ENCODE measurements at places on chromosomes 2 and 18.

- DNase-seq = no peak
These were observed 82.2 kb upstream of the CDKL4 start for GRCh38 chr2:39325966-39326365.

GRCh38 chr2:194946826-194947225 lies 710.2 kb upstream of the SLC39A10 start:
- DNase-seq = no peak

DNA sequence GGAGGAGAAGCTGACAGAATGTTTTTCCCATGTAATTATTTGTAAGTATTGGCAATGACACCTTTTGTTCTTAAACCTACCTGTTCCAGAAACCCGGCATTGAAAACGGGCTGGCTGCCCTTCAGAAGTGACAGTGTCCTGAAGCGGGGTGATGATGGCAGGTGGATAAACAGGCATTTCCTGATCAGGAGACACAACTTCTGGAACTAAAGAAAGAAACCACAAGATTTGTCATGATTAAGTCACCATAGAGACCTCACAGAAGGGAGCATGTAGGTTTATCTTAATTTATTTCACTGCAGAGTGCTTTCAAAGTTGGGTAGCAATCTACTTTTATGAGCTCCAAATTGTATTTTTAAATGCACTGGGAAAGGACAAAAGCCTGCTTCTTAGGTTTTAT lies 43.1 kb downstream of the TTN start:
- no peak for DNase-seq

- no peak for DNase-seq
These were observed 45.7 kb downstream of the ARL5A start for GRCh38 chr2:151782378-151783132.

DNA sequence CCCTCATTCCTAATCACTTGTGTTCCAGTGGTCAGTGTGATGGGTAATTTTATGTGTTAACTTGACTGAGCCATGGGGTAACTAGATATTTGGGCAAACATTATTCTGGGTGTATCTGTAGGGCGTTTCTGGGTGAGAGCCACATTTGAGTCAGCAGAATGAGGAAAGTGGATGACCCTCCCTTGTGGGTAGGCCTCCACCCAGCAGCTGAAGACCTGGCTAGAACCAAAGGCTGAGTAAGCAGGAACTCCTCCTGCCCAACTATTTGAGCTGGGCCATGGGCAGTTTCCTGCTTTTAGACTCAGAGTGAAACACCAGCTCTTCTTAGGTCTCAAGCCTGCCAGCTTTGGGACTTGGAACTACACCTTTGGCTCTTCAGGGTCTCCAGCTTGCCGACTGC lies 141.8 kb downstream of the ACKR3 start:
- DNase-seq = no peak

DNA sequence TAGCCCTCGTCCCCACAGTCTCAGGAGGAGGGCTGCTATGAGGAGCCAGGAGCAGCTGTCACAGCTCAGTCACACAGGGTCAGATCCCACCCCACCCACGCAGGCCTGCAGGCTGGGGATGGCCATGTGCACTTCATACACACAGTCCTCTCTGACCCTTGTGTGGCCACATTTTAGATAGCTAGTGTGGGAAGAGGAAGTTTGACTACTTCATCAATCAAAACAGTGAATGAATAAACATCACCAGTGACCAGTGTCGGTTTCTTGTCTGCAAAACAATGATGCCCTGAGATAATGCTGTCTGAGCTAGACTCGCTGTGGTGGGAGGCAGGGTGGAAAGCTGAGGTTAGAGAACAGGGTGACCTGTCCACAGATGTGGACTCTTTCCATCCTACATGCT lies 107.1 kb downstream of the PIEZO2 start:
- DNase-seq = no peak

- peak; percentile 19 for DNase-seq
These were observed 18.4 kb downstream of the CYB5A start for GRCh38 chr18:74273394-74273793.

- no peak for DNase-seq
These were observed 467.0 kb upstream of the PKDCC start for GRCh38 chr2:41580806-41581205.

DNA sequence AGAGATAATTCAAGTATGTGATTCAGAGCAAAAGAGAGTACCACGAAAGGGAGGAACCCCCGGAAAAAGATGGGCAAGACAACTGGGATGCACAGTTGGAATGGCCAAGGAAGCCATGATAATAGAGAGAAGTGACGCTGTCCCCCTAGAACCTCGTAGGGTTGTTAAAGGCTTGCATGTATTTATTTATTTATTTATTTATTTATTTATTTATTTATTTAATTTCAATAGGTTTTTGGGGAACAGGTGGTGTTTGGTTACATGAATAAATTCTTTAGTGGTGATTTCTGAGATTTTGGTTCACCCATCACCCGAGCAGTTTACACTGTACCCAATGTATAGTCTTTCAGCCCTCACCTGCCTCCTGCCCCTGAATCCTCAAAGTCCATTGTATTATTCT lies 11.5 kb upstream of the PDCL3 start:
- DNase-seq = no peak

DNA sequence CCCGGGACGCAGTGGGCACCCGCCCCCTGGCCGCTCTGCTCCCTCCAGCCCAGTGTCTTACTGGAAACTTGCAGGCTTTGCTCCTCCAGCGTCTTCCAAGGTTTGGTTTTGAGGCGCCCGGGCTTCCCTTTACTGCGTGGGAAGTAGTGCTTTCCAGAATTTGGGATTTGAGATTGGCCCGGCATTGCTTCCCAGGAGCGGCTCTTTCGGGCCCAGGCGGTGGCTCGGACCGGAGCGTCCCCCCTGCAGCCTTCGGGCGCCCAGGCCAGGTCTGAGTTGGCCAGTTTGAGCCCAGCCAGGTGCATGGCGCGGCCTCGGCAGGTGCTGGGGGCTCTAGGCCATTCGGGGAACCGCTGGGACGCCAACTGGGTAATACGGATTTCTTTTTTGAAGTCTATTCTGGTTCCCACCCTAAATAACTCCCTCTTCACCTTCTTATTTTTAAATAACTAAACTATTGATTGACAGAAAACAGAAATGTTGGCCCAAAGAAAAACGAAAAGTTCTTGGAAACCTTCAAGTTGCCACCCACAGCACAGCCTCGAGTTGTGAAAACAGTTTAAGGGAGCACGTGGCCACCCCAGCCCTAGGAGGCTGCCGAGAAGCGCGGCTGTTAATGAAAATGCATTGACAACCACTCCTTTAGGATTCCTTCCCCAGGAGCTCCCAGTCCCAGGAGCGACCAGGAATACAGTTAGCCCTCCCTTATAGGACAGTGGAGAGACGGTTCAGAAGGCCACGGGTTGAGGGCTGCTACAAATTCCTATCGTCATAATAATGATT lies 766 bp downstream of the SNTG2 start:
- no peak for DNase-seq

- no peak for DNase-seq
These were observed 98.3 kb downstream of the NRP2 start for GRCh38 chr2:205780645-205781044.

- DNase-seq = no peak
These were observed 213.0 kb upstream of the RAB6C start for GRCh38 chr2:129766374-129766993.

GRCh38 chr2:239765076-239765845 lies 259.9 kb downstream of the NDUFA10 start:
- no peak for DNase-seq

DNA sequence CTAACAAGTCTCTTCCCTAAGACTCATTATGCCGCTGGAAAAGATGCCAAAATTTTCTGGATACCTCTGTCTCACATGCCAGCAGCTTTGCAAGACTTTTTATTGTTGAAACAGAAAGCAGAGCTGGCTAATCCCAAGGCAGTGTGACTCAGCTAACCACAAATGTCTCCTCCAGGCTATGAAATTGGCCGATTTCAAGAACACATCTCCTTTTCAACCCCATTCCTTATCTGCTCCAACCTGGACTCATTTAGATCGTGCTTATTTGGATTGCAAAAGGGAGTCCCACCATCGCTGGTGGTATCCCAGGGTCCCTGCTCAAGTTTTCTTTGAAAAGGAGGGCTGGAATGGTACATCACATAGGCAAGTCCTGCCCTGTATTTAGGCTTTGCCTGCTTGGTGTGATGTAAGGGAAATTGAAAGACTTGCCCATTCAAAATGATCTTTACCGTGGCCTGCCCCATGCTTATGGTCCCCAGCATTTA lies 26.3 kb downstream of the DHRS9 start:
- no peak for DNase-seq

- no peak for DNase-seq
These were observed 211.0 kb downstream of the TGIF1 start for GRCh38 chr18:3660739-3661515.

DNA sequence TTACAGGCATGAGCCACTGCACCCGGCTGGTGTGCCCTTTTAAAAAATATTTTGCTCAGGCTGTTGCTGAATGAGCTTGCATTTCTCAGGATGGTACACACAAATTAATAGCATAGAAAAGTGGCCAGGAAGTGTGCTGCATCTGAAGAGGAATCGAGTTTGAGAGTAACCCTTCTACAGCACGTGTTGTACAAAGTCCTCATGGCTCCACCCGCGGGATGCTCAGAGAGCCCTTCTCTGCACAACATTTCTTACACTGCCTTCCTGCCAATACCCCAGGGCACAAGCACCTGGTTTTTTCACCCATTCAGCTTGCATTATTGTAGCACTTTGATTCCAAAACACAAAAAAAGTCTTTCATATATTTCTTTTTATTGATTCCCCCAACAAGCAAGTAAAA lies 90.1 kb upstream of the NEDD4L start:
- no peak for DNase-seq

DNA sequence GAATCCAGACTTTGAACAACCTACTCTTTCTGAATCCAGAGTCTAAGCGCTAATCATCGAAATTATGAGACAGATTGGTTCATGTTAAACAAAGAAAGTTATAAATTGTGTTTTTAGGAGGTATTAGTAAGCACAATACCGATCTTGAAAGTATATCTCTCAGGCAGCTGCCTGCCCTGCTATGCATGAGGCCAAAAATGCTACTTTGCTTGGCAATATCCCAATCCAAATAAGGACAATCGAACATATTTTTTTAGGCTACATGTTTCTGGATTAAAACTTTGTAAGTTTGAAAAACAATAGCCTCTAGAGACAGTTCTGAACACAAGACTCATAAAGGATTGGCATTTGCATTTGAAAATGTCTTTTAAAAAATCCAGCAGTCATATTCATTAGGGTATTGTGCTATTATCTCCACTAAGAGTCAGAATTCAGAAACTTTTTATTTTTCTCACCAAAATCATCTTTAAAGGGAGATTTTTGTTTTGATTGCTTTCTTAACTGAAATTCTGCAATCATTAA lies 167.1 kb downstream of the PDE1A start:
- no peak for DNase-seq
